AG08396 (cell line): ENCODE measurements at places on chromosomes 6 and 20.

DNA sequence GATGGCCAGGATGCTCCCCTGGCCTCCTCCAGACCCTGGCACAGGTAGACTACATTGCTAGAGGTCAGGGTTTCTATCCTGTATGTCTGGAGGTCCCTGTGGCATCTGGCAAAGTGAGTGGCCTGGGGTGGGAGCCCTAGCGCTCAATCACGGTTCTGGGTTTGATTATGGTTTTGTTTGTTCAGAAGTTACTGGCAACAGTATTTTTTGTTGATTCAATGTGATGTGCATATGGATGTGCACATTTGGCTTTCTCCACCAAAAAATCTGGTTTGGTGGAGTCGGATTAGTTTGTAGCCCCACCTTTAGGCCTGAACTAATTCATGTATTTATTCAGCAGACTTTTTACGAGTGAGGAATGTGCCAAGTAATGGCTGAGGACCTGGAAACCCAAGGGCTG, 109.7 kb downstream of the VEGFA start:
- DNase-seq, result no peak

GRCh38 chr6:110352563-110353262, 5.4 kb downstream of the METTL24 start:
- no peak for DNase-seq

DNA sequence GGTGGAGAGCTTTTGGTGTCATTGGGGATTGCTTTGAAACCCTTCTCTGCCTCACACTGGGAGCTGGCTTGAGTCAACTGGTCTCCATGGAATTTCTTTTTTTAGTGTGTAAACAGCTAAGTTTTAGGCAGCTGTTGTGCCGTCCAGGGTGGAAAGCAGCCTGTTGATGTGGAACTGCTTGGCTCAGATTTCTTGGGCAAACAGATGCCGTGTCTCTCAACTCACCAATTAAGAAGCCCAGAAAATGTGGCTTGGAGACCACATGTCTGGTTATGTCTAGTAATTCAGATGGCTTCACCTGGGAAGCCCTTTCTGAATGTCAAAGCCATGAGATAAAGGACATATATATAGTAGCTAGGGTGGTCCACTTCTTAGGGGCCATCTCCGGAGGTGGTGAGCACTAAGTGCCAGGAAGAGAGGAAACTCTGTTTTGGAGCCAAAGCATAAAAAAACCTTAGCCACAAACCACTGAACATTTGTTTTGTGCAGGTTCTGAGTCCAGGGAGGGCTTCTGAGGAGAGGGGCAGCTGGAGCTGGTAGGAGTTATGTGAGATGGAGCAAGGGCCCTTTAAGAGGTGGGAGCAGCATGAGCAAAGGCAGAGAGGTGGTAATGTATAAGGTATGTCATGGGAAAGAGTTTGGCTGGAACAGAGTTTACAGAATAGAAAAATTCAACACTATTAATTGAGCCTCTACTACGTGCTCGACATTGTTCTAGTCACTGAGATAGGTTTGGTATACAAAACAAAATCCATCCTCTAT, 31.2 kb downstream of the SRSF3 start:
- peak; percentile 68 for DNase-seq

DNA sequence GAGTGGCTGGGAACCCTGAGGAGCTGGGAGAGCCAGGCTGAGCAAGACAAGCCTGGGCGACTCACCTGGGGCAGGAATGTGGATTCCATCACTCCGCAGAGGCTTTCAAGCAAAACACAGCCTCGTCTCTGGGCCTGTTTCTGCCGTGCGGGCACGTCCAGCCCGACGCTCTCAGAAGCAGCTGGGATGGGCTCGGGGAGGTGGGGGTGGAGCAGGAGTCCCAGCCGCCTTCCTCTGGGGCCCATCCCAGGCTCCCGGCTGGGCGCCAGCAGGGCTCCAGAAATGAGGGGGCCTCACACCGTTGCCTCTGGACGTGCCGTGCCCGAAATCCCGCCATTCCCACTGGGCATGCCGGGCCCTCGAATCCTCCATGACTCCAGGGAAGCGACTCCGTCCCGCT, 8.7 kb upstream of the RPS21 start:
- DNase-seq, result no peak

DNA sequence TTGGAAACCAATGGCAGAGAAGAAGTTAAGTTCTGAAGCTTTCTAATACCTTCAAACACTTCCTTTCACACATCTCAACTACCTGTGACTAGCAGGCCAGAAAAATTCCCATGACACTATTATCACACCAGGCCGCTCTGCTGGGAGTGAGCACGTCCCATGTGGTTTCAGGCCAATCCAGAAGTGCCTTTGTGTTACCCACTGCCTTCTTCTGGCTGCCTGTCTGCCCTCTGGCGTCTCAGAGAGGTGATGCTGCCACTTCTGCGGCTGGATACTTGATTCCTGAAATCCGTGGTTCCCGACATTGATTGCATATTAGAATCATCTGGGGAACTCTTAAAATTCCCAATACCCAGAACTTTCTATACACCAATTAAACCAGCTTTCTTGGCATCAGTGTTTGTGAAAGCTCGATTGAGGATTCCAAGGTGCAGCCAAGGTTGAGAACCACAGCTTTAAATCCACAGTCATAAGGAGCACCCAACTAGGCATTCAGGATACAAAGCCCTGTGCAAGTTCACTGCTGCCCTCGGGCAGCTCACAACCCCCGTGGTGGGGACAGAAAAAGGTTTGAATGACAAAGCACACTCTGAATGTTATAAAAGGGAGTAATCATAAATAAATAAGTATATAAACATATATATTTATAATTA, 65.6 kb downstream of the STMND1 start:
- DNase-seq, result peak; percentile 29

- DNase-seq, result peak; percentile 87
These were observed 21.1 kb upstream of the NOTCH4 start for GRCh38 chr6:32244946-32245398.

DNA sequence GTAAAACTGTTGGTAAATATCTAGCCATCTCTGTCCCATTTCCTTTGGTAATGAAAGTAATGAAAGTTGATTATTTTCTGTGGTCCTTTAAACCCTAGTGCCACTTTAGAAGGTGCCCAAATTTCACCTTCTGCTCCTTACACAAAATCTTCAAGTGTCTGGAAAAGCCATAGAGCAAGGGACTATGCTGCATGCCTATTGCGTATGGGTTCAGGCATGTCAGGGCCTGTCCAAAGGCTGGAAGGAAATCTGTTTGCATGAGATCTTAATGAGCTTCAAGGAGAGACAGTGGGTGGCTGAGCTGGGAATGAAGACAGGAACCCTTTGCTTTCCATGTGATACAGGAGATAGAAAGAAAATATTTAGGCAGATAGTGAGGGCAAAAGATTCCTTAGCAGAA, 66.6 kb upstream of the CCN6 start:
- no peak for DNase-seq

DNA sequence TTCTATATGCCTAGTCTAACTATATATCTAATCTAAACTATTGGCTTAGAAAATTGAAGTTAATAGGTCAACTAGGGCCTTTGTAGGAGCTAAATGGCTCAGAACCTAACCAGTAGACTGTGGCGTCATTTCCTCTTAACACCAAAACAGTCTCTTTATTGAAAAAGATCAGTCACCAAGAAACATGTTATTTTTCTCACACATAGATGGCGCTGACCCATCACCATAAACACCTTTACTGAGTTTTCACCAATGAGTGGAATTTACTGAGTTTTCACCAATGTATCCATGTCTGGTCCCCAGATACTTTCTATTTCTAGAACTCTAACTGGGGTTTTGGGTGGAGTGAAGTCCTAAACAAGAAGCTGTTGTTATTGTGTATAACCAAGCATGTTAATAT, 636.0 kb downstream of the BCKDHB start:
- peak; percentile 3 for DNase-seq

- no peak for DNase-seq
These were observed 20.1 kb downstream of the KIF16B start for GRCh38 chr20:16553101-16553500.

DNA sequence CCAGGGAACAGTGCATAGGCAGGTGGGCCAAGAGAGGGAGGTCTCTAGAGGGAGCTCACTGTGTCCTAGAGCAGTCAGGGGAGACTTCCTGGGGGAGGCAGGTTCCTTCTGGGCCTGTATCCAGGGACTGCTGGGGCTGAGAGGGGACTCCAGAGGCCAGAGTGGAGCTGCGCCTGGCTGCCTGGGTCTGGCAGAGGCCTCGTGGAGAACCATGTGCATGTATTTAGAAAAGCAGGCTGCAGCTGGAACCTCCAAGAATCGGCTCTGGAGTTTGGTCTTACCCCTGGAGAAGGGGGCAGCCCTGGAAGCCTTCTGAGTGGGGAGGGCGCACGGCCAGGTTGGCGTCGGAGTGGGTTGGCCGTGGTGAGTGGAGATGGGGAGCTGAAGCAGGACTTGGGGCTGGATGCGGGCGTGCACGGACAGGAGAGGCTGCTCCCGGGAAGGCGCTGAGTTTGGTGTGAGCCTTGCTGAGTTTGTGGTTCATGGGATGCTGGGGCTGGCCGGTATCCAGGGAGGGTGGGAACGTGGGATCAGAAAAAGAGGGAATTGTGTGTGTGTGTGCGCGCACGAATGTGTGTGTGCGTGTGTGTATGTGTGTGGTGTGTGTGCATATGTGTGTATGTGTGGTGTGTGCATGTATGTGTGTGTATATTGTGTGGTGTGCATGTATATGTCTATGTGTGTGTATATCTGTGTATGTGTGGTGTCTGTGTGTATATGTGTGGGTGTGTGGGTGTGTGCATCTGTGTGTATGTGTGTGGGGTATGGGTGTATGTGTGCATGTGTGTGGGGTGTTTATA, 10.8 kb downstream of the VSTM2L start:
- DNase-seq, result no peak

DNA sequence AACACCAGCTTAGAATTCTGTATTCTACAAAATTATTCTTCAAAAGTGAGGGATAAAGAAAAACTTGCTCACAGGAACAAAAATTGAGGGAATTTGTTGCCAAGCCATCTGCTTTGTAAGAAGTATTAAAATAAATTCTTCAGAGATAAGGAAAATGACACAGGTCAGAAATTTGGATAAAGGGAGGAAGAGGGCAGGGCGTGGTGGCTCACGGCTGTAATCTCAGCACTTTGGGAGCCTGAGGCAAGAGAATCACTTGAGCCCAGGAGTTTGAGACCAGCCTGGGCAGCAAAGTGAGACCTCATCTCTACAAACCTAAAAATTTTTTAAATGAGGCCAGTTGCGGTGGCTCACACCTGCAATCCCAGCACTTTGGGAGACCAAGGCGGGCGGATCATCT, 11.8 kb downstream of the SMIM28 start:
- DNase-seq, result no peak

DNA sequence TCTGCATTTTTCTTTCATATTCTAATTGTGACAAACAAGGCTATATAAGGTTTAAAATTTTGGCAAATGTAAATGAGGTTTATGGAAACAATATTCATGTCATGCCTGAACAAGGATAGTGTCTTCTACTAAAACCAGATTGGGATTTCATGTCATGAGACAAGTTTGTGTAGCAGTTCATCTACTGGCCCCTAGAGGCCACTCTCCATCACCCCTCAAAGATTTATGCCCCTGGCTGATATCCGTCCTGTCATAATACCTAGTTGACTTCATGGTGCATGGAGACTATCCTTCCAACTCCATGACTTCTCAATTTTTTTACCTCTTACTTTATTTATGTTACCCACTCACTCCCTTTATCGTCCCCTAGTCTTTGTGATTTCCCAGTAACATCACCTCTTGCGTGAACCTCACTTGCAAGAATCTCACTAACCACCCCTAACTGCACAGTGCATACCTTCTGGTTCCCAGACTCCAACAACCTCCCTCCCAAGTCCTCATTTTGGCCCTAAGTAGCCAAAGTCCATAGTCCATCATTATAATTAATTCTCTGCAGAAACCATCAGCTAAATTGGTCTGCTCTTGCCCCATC, 179.8 kb downstream of the TASP1 start:
- DNase-seq, result peak; percentile 48

GRCh38 chr6:139713900-139714506, 339.6 kb upstream of the CITED2 start:
- no peak for DNase-seq

DNA sequence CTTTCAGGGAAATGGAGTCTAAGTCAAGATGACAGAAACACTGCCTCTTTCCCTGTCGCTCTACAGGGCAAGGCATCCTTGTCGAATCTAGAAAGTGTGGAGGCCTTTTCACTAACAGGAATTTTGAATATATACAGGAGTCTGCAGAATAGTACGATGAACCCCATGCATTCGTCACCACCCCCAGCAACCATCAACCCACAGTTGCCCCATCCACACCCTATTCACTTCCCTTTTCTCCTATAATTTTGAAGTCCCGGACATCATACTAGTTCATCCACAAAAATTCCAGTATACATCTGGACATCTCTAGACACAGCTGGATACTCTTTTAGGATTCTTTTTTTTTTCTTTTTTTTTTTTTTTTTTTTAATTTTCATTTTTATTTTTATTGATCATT, 80.7 kb upstream of the RIN2 start:
- DNase-seq, result no peak

DNA sequence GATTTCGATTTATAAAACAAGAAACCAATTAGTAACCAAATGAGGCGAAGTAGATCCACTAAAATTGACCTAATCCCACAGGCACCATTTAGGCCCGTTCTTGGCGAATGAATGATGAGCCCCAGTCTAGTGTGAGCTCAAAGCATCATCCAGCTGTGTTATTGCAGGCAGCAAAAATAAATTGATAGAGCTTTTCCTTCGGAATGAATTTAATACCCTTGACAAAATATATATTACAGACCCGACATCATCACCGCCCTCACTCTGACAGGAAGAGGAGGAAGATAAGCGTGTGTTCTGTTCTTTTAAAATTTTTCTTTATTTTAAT, 7.8 kb downstream of the SIM1 start:
- no peak for DNase-seq

GRCh38 chr6:1970151-1970561, 275.2 kb downstream of the GMDS start:
- DNase-seq, result no peak

- no peak for DNase-seq
These were observed 55.5 kb downstream of the SRC start for GRCh38 chr20:37401282-37401929.

DNA sequence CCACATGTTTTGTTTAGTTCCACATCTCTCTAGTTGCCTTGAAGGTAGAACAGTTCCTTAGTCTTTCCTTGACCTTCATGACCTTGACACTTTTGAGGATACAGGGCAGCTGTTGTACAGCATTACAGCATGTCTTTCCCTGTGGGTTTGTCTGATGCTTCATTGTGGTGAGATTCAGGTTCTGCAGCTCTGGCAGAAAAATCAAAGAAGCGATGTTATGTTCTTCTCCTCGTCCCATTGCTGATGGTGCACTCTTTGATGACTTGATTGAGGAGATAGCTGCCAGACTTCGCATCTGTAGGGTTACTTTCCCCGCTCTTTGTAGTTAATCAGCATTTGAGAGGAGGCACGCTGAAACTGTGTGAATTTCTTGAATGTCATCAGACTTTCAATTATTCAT, 12.0 kb downstream of the CEBPB start:
- no peak for DNase-seq

- DNase-seq, result no peak
These were observed 3.7 kb upstream of the SLC17A2 start for GRCh38 chr6:25934156-25934555.

- DNase-seq, result no peak
These were observed 34.3 kb downstream of the AKAP7 start for GRCh38 chr6:131169613-131170012.

GRCh38 chr6:159973951-159974350, 5.1 kb downstream of the IGF2R start:
- DNase-seq, result peak; percentile 54
